ENCODE measurements at places on chromosomes 5 and 9.

DNA sequence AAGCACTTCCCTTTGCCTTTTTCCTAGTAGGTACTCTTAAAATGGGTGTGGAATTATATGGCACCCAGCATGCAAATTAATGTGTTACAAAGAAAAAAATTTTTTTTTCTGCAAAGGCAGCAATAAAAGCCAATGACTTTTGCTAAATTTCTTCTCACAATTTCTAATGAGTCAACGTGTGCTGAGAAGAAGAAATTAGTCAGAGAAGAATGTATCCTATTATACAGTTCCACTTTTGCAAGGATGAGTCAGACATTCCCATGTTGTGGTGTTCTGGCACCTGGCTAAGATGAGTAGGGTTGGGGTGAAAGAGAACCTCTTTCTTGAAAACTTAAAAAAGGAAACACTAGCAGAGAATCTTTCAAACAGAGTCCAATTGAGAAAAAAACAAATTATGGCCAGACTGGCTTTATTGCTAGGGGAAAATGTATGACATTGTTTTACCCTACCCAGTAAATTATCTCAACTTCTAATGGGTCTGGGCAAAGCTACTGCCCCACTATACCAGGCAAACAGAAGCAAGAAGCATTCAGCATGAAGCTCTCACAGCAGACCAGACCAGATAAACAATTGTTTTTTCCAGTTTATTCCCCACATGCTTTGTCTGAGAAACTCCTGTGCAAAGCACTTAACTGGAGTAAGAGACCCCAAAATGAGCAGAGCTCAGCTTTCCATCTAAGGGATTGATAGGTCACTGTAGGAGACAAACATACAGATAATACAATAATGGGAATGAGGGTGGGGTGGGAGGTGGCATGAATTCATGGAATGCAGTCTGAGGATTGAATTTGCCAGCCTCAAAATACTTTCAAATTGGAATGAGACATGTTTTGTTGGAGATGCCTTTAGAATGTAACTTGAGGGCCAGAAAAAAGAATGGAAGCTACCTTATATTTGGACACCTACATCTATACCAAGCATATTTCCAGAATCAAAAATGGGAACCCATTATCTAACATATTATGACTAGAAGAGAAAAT, 220.8 kb upstream of the RFX3 start:
- no peak for DNase-seq

GRCh38 chr5:165834891-165835290, 2329.5 kb downstream of the MAT2B start:
- peak; percentile 42 for DNase-seq

GRCh38 chr5:123527190-123527589, 15.2 kb downstream of the CSNK1G3 start:
- no peak for DNase-seq

DNA sequence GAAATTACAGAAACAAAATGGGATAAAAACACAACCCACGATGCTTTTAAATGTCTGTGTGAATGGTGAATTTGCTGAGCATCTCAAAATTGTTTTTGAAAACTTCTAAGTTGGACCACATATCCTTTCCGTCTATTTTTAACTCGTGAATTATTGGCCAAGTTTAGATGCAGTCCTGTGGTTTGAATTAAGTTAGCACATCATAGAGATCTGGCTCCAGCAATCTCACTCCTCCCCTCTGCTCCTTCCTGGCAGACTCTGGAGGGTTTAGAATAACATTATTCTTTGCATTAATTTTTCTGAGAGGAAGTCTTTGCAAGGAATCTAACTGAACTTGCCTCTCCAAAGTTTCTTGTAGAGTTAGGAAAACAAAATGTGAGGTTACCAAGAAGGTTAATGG, 14.5 kb upstream of the ANKRD55 start:
- peak; percentile 51 for DNase-seq

GRCh38 chr5:59597690-59598546, 295.6 kb downstream of the PDE4D start:
- DNase-seq = no peak

GRCh38 chr5:17190242-17190778, 27.1 kb upstream of the BASP1 start:
- no peak for DNase-seq

DNA sequence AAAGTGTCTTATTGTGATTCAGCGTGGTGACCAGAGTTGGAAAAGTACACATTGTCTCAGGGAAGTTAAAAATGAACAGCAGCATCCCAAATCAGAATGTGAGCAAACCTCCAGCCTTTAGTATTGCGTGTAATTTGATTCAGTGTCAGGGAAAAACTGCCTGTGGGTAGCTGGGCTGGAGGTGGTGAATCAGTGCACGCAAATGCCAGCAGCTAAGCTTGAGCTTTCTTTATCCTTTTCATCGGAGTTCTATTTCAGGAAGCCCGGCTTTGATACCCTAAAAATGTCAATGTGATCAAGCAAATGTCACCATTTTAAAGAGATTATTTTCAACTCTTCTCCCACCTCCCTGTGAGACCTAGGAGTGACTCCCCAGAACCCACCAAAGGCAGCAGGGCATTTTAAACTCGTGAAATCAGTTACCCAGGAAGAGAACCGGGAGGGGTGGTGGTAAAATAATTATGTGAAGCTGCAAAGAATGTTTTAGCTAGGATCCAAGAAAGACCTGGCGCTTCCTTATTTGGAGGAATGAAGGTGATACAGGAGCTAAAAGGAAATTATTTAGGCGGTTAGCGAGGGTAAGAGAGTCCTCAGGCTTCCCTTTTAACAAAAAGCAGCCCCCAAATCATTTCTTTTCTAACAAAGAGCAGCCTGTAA, 25.7 kb upstream of the C5orf47 start:
- DNase-seq = no peak

DNA sequence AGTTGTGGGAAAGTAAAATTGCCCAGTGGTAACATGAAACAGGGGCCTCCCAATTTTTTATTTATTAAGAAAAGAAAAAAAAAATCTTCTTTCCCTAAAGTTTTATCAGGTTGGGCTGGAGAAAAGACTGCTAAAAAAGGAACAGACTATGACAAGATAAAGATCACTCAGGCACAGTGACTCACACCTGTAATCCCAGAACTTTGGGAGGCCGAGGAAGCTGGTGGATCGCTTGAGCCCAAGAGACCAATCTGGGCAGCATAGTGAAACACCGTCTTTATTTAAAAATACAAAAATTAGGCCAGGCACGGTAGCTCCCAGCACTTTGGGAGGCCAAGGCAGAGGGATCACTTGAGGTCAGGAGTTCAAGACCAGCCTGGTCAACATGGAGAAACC, 312.5 kb downstream of the CETN3 start:
- no peak for DNase-seq

Data from hindlimb muscle (tissue), 1 donor.